ENCODE measurements at places on chromosomes 2 and 18.

GRCh38 chr2:232779934-232780333 lies 3.6 kb upstream of the KCNJ13 start:
- DNase-seq = no peak

DNA sequence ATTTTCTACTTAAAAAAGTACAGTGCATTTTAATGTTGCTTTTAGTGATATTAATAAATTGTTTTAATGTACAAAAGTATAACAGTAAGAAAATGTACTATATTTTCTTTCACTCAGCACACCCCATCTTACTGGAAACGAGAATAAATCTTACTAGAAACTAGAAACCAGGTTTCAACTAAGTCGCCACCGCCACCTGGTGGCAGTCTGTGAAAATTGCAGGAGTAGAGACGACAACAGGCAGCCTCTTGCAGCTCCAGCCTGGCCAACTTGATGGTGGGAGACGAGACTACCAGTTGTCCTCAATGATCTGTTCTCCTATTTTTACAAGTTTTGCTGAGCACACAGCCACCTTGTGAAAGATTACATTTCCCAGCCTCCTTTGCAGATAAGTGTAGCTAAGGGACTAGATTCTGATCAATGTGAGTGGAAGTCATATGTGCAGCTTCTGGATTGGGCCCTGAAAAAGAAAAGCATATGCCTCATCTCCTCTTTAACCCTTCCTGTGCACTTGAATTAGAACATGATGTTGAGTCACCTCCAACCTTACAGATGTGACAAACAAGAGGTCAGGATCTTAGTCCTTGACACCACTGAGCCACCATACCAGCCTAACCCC lies 8.7 kb downstream of the OTOF start:
- peak; percentile 89 for DNase-seq

GRCh38 chr2:62118160-62118559 lies 77.8 kb upstream of the B3GNT2 start:
- no peak for DNase-seq

GRCh38 chr2:198791623-198792022 lies 666.1 kb downstream of the SATB2 start:
- no peak for DNase-seq

GRCh38 chr18:3541549-3542386 lies 91.8 kb downstream of the TGIF1 start:
- no peak for DNase-seq

GRCh38 chr2:196504788-196505187 lies 134.7 kb upstream of the CCDC150 start:
- no peak for DNase-seq

GRCh38 chr2:26717362-26717761 lies 24.8 kb downstream of the KCNK3 start:
- DNase-seq = no peak

DNA sequence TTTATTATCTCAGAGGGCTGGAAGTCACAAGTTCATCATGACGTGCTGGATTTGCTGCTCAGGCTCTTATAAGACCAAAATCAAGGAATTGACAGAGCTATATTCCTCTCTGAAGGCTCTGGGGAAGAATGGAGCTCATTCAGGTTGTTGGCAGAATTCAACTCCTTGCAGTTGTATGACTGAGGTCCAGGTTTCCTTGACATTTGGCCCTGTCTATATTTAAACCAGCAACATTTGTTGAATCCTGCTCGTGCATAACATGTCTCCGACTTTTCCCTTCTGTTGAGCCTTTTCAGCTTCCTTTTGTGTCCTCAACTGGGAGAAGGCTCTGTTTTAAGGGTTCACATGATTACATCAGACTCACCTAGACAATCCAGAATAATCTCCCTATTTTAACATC lies 203.4 kb downstream of the PDE11A start:
- no peak for DNase-seq

GRCh38 chr2:146954544-146954943 lies 890.3 kb upstream of the ACVR2A start:
- DNase-seq = no peak

DNA sequence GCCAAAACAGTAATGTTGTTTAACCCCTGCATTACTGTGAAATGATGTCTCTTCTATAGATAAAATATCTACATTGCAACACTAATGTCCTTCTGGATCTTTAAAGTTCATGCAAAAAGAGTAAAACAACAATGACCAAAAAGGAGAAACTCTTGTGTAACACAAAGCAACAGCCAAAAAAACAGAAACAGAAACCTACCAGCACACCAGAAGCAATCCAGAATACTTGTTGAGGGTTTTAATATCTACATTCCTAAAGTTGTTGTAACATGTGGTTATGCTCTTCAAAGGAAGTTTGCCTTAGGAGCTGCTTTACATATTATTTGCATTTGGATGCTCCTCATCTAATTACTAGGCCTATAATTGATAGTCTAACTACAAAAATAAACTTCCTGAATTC lies 157.2 kb downstream of the BABAM2 start:
- DNase-seq = no peak

DNA sequence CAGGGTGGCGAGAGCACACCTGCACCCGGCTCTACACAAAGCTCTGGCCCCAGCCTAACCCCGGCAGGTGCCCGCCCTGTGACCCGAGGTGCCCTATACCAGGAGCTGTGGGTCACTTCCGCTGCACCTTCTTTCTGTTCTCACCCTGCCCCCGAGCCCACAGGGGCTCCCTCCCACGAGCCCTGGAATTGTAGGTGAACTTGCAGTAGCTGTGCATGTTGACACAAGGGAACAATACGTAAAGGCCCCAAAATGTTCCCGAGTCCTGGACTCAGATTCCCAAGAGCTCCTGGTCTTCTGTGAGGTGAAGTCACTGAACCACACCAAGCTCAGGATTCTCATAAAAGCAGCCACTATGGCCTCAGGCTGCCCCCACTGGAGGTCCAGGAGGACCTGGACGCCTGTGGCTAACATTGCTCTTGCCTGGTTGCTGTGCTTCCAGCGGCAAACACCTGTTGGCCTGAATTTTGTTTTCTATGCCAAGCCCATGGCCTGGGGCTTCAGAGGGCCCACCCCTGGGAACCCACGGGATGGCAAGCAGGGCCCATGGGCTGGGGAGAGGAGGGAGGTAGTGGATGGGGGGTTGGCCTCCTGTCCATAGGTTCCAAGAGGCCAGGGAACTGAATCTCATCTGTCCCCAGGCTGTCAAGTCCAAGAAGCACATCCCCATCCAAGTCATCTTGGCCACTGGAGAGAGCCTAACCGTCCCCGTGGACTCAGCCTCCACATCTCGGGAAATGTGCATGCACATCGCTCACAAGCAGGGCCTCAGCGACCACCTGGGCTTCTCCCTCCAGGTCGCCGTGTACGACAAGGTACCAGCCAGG lies 23.2 kb upstream of the GPR17 start:
- peak; percentile 48 for DNase-seq

DNA sequence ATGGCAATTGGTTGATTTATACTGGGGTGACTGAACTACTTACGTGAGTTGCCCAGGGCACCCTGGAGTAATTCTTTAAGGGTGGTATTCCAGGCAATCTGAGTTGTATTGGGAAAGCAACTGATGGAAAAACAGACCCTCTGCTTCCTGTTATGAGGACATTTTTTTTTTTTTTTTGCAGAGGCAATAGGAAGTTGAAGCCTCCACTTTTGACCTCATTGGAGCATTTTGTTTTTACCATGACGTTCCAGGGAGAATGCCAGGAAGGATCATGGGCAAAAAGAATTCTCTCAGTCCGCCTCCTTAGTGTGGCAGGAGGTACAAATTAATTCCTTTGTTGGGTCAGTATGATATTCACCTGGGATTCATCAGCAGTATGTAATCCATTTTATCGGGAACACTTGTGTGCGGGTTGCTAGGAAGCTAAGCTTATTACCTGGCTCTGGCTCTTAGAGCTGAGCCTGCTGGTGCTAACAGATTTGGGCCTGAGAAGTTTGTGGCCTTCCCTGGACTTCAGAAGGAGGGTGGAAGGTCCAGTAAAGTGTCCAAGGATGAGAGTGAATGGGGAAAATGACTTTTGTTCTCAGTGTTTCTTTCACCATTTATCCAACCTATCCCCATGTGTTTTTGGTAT lies 272.9 kb upstream of the EPAS1 start:
- DNase-seq = peak; percentile 13

GRCh38 chr2:109343460-109343859 lies 214.5 kb downstream of the SH3RF3 start:
- DNase-seq = no peak

DNA sequence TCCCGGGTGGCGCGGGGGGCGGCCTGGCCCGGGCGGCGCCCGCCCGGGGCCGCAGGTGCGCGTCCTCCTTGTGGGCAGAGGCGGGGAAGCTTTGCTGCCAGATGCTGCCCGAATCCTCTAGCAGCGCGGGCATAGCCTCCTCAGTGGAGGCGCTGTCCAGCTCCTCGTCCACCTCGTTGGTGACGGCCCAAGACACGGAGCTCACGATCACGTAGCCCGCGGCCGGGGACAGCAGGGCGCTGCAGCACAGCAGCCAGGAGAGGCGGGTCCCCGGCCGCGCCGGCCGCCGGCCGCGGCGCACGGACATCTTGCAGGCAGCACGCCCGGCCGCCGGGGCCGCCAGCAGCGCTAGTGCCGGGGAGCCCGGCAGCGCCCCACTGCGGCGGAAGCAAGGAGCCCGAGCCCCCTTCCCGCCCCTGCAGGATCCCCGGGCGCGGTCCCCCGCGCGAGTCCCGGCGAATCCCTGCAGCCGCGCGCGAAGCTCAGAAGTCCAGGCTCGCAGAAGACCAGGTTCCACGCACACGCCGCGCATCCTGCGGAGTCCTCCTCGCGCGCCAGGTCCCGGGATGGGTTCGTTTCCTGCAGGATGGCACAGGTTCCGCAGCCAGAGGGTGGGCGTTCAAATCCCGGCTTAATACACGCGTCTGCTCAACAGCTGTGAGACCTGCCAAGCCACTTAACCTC lies at the start of gene CREG2:
CREG2 (minus strand) TSS at position 353 of the 684 bp plus-strand sequence; CDS start at position 307, 46 bp downstream.
- DNase-seq = peak; percentile 87

DNA sequence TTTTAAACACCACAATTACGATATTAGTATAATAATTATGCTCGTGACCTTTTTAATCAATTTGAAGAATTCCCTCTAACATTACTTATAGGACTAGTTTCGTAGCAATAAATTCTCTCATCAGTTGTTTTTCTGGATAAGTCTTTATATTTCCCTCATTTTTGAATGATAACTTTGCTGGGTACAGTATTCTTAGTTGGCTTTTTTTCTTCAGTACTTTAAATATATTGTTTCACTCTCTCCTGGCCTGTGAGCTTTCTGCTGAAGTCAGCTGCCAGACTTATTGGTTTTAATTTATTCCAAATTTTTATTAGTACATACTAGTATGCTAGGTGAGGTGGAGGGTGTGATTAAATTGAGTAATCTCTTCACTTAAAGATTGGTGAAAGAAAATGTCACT lies 123.8 kb upstream of the CNTNAP5 start:
- DNase-seq = no peak

- no peak for DNase-seq
These were observed 33.9 kb upstream of the TSPYL6 start for GRCh38 chr2:54289917-54290316.

GRCh38 chr18:75827751-75828287 lies 400.3 kb upstream of the SMIM21 start:
- peak; percentile 87 for DNase-seq

- DNase-seq = no peak
These were observed 67.1 kb downstream of the ITGB1BP1 start for GRCh38 chr2:9356261-9356660.

DNA sequence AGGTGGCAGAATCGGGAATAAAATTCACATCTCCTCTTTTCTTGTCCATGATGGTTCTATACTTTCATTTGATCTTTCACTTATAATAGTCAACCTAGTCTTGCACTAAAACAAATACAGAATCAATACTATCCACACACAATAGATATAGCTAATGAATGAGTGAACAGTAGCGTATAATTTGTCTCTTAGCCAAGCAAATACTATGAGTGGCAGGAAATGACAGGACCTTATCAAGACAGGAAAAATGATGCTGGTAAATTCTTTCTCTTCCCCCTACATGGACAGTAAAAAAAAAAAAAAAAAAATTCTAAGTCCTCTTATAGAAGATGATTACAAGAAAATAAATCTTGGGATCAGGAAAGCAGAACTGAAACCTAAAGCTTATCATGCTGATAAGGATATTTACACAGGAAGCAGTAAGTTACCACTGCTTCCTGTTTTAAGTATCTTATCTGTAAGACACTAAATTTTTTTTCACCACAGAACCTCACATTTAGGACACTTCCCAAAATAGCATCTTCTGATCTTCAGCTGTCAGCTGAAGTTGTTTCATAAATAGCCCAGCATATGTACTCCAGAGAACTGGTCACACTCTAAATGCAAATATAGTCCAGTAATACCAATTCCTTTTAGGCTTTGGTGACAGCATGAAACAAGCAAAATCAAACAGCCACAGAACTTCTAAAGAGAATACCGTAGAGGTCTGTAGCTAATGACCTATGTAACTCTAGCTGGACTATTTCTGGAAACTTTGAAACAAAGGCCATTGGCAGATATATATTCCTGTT lies 27.0 kb downstream of the IRS1 start:
- no peak for DNase-seq

- DNase-seq = no peak
These were observed 25.2 kb downstream of the EPB41L5 start for GRCh38 chr2:120037995-120038541.

DNA sequence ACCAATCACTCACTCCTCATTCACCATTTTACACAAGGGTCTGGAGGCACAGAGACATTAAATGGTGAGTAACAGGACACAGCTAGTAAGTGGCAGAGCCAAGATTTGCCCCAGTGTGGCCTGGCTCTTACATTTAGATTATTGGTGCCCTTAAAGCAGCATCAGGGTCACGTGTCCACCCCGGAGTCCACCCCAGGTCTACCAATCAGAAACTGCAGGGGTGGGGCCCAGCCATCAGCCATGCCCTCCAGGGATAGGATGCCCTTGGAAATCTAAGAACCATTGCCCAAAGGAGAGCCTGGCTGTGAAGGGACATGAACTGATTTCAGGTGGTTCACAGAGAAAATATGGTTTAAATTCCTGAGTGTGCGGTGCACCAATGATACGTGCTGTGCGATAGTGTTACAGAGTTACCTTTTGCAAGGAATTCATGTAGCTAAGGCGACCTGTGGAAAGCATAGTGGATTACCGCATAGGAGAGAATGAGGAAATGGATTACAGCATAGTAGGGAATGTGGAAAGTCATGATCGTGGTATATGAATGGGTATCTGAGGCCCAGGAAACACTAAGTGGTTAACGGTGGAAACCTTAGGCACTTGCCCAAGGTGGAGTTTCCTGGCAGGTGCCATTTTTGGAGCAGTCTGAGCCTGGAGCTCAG lies 17.8 kb downstream of the IGFBP5 start:
- no peak for DNase-seq

GRCh38 chr2:2880938-2881337 lies 496.7 kb downstream of the EIPR1 start:
- peak; percentile 40 for DNase-seq

DNA sequence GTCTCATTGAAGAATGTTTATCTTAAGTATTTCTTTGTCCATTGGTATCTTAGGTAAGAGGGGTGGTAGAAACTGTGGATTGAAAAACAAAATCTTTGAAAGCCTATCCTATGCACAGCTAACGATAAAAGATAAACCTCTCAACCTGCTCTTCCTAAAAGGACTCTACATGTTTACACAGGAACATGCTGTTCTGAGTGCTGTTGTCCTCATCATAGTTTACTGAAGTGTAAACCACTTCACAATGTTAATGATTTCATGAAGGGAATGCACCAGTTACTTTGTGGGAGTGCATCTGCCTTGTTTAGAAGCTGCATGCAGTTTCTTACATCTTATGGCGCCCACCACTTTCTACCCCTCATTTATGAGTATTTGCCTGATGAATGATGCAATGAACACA lies 1.2 kb downstream of the ACMSD start:
- no peak for DNase-seq
